ENCODE measurements at places on chromosomes 7 and 10.

GRCh38 chr10:3980660-3981059 lies 195.7 kb upstream of the KLF6 start:
- no peak for DNase-seq

GRCh38 chr7:99184532-99185218 lies 23.2 kb downstream of the KPNA7 start:
- no peak for DNase-seq

DNA sequence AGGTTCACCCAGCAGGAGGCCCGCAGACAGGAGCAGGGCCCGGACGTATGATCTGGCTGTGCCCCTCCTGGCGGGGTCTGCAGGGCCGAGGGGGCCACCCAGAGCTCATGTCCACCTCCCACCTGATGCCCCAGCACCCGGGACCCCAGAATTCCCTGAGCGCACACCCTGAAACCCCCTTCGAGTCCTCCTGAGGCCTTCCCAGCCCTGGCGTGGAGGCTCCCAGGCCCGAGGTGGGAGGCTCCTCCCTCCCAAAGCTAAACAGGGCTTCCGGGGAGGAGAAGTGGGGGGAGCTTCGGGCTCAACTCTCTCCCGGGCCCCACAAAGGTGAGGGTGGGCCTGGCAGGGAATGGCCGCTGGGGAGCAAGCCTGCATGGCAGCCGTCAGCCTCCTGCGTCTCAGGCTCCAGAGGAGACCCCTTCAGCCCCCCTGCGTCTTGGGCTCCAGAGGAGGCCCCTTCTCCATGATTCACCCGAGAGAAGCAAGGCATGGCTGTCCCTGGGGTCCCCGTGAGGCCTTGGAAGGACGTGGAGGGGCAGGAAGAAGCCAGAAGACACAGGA lies 30.2 kb downstream of the MICALL2 start:
- no peak for DNase-seq

- no peak for DNase-seq
These were observed 183.7 kb downstream of the FGFR2 start for GRCh38 chr10:121414366-121415062.

GRCh38 chr10:126963354-126963753 lies 58.1 kb downstream of the DOCK1 start:
- DNase-seq: no peak

Data from stimulated activated CD8-positive, alpha-beta memory T cell treated with anti-CD3 and anti-CD28 coated beads, Interleukin-15, amount 100 ng/mL, for 4 hours (primary cell).